ENCODE measurements at places on chromosomes 16 and 17. TPM values are rescaled to one million over a fixed set of nuclear protein-coding genes. Genes with fewer than 3 reads are reported as not detected.

Gene ACSM2A
- total RNA-seq: not detected

Gene ERN2
- not detected for total RNA-seq

Gene TOP2A
- total RNA-seq: 264 TPM

Gene HSD17B1
- 0.26 TPM for total RNA-seq

Gene GRAP
- not detected for total RNA-seq

Gene AIPL1
- total RNA-seq: not detected

Gene PRAC2
- total RNA-seq: not detected

Gene NKD1
- total RNA-seq: 0.19 TPM

Gene CD300A
- total RNA-seq: not detected
